ENCODE measurements at places on chromosomes 5 and 9. TPM values are rescaled to one million over a fixed set of nuclear protein-coding genes. Genes with fewer than 3 reads are reported as not detected.

The SLC6A19 gene
- total RNA-seq: under 0.01 TPM

The TMEM215 gene
- 0.52 TPM for total RNA-seq

The EGR1 gene
- total RNA-seq: 21.4 TPM

The CA9 gene
- total RNA-seq: under 0.01 TPM

The PNPLA7 gene
- 1.0 TPM for total RNA-seq

The RASGEF1C gene
- total RNA-seq: 5.7 TPM

The CDH10 gene
- total RNA-seq: 0.52 TPM

The ZNF300 gene
- 5.2 TPM for total RNA-seq

The GFPT2 gene
- total RNA-seq: 9.9 TPM

The GCNT4 gene
- total RNA-seq: under 0.01 TPM

The DRD1 gene
- total RNA-seq: not detected

The IRX2 gene
- 0.52 TPM for total RNA-seq

The PCDHB16 gene
- 1.6 TPM for total RNA-seq

The FOXI1 gene
- total RNA-seq: not detected

The PLAA gene
- total RNA-seq: 28.2 TPM

The FNBP1 gene
- 21.9 TPM for total RNA-seq

The PHYHD1 gene
- total RNA-seq: 17.7 TPM

The PGM5 gene
- 69.4 TPM for total RNA-seq

The ROPN1L gene
- total RNA-seq: not detected

The FXN gene
- 3.7 TPM for total RNA-seq

The SPATA9 gene
- total RNA-seq: 1.0 TPM

The INSL6 gene
- not detected for total RNA-seq

The FGF1 gene
- total RNA-seq: 2.6 TPM

The PDZD2 gene
- 2.6 TPM for total RNA-seq

The BNC2 gene
- 10.4 TPM for total RNA-seq

The ALDOB gene
- total RNA-seq: not detected

The CDC25C gene
- 3.7 TPM for total RNA-seq

The NCBP1 gene
- 50.1 TPM for total RNA-seq

The IFNA2 gene
- total RNA-seq: not detected

The SLIT3 gene
- 7.8 TPM for total RNA-seq

The CD14 gene
- 39.7 TPM for total RNA-seq

The GRXCR2 gene
- total RNA-seq: not detected

The ST8SIA4 gene
- 6.3 TPM for total RNA-seq

The BDP1 gene
- total RNA-seq: 19.3 TPM

The NDFIP1 gene
- total RNA-seq: 43.3 TPM

The CBY3 gene
- total RNA-seq: not detected

The WASHC1 gene
- total RNA-seq: 5.7 TPM

The PROB1 gene
- total RNA-seq: 23.5 TPM

The GARIN3 gene
- not detected for total RNA-seq

The LRRTM2 gene
- total RNA-seq: 0.52 TPM

The RGMB gene
- total RNA-seq: 29.7 TPM

The MRPL50 gene
- 17.2 TPM for total RNA-seq

The CARD9 gene
- total RNA-seq: 1.0 TPM

The ADGRD2 gene
- total RNA-seq: not detected

The ADAMTS12 gene
- total RNA-seq: 19.3 TPM

The JAKMIP2 gene
- 0.52 TPM for total RNA-seq

The HTR4 gene
- not detected for total RNA-seq

The HK3 gene
- total RNA-seq: 4.2 TPM

The C9 gene
- total RNA-seq: 1.0 TPM

The ZNF483 gene
- 8.9 TPM for total RNA-seq

The C9orf153 gene
- total RNA-seq: 1.6 TPM

The KLF9 gene
- 2.6 TPM for total RNA-seq

The PCDHAC2 gene
- 2.1 TPM for total RNA-seq

The PCDHB2 gene
- 2.6 TPM for total RNA-seq

All from skeletal muscle tissue (tissue), 5 donors.